ENCODE measurements at places on chromosomes 6 and 20.

DNA sequence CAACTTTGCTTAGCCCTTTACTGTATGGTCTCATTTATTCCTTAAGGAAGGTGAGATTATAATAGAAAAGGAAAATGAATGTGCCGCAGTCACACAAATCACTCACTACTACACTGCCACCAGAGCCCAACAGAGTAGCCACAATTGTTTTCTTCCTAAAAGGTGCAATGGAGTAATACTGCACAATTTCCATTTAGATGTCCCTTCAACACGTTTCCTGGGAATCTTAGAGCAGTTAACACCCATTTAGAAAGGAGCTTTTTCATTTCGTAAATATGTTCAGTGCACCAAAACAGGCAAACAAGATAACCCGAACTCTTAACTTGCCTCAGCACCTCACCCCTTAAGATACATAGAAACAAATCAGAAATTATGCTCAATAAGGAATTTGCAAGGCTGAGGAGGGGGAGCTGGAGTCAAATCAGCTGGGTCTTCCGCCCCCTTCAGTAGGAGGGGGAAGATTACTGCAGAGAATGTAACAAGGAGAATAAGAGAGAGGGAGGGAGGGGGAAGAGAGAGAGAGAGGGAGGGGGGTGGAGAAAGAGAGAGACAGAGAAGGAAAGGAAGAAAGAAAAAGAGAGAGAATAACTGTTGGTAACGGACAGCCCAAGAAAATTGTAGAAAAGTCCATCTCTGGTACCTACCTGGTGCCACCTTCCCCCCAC, 155.5 kb downstream of the BCAS1 start:
- DNase-seq, result peak; percentile 19

DNA sequence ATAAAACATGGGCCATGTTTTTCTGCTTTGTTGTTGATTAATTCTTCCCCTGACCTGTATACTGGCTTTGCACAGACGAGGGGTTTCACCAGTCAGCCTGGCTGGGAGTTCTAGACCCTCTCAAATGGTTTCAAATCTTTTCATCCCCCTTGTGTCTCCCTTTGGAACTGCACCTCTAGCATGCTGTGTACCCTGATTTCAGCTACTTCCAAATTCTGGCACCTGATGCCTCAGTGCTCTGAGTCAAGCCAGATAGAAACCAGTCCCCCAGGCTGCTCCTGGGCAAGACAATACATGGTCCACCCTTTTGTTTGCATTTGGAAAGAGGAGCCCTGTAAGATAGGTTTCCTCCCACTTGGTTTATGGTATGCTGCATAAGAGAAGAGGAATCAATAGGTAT, 290.2 kb downstream of the BTBD3 start:
- DNase-seq, result peak; percentile 6

- no peak for DNase-seq
Observed at GRCh38 chr6:130755368-130756034, 71.7 kb upstream of the SMLR1 start.

DNA sequence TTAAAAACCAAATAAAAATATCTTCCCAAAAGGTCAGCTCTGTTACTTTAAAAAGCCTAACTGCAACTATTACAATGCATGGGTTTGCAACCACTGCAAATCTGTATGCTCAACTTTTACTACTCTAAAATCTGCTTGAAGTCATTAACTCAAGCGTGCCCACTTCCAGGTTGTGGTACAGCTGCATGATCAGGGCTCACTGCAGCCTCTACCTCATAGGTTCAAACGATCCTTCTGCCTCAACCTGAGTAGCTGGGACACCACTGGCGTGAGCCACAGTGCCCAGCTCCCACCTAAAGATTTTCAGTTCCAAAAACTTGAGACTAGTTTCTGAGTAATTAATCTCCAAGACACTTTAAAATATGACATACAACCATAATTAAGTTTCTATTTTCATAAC, 8.2 kb downstream of the DIDO1 start:
- DNase-seq, result no peak

GRCh38 chr6:141580131-141580530, 552.6 kb upstream of the GJE1 start:
- DNase-seq, result no peak

- DNase-seq, result no peak
Observed at GRCh38 chr6:166236596-166236995, 68.9 kb upstream of the TBXT start.

DNA sequence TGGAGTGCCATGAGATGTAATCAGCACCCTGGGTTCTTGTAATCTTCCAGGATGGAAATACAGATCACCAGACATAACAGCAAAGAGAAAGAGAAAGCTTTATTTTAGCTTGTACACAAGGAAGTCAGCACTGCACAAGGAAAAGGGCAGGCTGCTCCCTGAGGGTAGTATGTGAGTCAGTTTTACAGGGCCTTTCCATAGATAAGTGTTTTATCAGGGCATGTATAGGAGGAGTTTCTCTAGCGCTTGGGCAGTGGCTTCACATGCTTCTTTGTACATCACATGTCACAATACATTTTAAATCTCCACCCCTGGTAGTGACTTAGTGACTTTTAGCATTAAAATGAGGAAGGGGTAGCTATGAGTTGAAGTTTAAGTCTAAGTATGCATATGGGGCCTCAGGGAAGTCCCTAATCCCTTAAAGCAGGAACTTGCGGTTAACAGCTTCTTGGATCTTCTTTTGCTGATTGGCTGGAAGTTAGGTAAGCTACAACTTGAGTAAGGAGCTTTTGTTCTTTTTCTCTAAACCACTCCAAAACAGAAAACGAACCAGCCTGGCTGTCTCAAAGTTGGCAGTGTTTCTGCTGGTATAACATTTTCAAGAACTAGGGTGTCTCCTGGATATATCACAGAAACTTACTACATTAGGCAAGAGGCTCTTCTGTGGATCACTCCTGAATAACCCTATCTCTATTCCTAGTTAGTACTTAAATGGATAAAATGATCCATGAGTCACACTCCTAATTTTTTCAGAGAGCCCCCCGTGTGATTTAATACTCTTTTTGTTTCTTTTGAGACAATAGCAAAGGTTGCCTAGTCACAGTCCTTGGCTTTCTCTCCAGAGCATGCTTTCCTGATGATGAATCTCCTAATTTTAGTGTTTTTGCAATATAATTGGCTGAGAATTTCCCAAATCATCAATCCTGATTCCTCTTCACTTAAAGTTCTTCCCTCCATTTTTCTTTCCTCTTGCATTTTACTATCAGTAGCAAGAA, 60.2 kb downstream of the MRAP2 start:
- DNase-seq, result no peak

DNA sequence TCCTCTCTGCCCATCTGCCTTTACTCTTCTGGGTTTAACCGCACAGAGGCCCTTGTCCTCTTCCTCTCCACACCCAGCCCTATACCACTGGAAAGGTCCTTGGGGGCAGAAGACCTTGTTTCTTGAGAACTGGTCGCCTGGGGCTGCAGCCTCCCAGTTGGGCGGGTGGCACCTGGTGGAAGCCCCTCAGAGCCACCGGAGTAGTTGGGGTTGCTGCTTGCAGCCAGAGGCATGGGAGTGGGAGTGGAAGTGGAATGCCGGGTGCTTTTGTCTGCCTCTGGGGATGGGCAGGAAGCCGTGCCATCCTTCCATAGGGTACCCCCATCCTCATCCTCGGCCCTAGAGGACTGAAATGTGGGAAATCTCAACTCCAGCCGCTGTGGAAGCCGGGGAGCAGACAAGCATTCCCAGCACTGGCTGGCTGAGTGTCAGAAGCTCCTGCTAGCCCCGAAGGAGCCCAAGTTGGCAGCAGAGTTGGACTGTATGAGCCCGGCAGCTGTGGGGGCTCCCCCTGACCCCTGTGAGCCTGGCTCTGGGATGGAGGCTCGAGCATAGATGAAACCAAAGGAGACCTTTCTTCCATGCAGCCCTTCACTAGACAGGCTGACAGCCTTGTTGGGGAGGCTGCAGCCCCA, 1.2 kb downstream of the VSTM2L start:
- DNase-seq, result no peak

DNA sequence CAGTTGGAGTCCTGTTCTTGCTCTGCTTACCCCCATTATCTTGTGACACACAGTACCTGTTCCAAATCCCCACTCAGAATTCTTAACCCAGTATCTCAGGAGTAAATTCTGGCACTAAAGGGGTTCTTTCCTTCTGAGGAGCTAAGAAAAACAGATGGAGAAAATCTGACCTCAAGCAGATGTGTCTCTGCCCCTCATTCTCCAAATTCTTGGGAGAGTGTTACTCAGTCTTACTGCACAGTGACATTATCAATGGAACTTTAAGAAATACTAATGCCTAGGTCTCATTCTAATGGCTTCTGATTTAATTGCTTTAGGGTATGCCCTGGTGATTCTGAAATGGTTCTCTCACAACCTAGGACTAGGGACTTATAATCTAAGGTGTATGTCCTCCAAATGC, 40.6 kb upstream of the PTPRK start:
- DNase-seq, result no peak

DNA sequence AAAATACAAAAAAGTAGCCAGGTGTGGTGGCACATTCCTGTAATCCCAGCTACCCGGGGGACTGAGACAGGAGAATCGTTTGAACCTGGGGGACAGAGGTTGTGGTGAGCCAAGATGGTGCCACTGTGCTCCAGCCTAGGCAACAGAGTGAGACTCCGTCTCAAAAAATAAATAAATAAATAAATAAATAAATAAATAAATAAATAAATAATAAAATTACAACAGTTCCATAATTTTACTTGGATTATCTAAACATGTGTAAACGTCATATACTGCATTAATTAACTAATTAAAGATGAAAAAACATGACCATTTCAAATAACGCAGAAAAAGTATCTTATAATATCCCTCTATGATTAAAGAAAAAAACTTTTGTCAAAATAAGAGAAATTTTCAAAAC, 65.8 kb downstream of the SAMD3 start:
- no peak for DNase-seq

- DNase-seq, result no peak
Observed at GRCh38 chr6:74631564-74631963, 574.3 kb downstream of the COL12A1 start.

DNA sequence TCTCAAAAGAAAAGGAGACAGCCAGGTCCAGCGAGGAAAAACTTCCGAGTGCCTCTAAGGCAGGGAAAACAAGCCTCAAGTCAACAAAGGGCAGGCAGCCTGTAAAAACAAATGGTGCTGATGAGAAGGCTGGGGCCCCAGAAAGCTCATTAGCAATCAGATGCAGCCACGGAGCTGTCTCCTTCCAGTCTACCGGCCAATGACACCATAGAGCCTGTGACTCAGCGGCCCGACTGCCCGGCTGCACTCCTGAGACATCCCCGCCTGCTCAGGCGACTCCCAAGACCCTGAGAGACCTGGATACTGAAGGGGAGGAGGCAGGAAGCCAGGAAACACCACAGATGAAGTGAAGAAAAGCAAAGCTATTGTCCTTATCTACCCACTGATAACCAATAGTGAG, 120.1 kb upstream of the HDDC2 start:
- DNase-seq, result no peak

DNA sequence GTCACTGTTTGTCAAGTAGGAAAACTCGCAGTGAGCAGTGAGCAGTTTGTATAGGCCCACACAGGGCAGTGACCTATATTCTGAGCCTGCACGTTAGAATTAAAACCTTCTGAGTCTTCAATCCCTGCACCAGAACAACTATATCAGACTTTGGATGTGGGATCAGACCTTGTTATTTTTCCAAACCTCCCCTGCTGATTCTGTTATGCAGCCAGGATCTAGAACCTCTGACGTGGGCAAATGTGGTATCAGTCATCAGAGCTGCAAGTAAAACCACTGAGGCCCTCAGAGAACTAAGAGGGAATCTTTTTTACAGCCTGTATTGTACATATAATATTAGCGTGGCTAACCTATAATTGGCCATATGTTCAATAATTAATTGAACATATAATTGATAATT, 32.0 kb upstream of the AKAP7 start:
- no peak for DNase-seq

DNA sequence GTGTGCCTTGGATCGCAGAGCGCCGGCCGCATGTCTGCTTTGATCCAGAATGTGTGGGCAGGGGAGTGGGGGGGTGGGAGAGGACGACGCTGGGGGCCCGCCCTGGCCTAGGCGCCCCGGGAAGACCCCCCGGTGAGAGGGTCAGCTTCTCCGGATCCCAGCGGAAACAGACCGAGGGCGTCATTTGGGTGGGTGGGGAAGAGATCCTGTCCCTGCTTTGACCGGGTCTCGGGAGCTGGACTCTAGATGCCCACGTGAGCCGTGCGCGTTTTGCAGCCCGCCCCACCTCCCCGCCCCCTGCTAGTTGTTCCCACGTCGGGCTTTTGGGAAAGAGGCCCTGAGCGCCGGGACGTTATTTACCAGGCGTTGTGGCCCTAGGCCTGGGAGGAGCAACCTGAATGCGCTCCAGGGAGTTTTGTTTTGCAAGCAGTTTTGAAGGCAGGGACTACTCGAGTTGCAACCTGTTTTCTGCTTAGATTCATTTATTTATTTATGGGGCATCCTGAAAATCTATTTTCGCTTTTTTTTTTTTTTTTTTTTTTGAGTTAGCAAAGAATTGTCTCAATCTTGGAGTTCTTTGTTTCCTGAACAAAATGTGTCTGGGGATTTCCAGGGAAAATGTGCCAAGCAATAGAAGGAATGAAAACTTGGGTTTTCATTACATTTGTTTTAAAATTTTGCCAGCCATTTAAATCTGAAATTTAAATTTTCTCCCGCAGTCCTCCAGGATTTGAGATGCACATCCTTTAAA, 1.6 kb downstream of the DSP start:
- DNase-seq, result no peak

DNA sequence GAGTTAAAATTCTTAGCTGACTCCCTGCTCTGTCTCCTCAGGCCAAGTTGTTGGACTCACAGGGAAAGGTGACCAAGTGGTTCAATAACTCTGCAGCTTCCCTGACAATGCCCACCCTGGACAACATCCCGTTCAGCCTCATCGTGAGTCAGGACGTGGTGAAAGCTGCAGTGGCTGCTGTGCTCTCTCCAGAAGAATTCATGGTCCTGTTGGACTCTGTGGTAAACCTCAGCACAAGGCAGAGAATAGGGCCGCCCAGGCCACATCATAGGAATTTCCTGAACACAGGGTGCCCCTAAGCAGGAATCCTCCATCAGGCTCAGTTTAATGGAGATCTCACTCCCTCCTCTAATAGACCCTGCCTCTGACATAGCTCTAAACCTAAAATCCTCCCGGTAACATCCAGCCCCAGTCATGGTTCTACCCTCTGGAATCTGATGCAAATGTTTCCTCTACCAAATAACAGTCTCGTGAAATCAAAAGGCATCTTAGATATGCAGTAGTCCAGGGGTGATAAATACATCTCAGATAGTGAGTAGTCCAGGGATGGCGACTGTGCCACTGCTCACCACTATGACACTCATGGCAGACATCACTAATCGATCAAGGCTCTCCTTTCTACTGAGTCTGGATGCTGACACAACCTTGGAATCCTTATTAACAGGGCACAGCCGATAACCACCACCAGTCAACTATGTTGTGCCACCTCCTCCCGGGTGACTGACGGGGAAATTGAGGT, 18.3 kb downstream of the BPIFB1 start:
- DNase-seq, result no peak

- no peak for DNase-seq
Observed at GRCh38 chr6:25010902-25011625, 75.3 kb upstream of the RIPOR2 start.

- DNase-seq, result no peak
Observed at GRCh38 chr6:128316258-128316929, 204.0 kb downstream of the PTPRK start.

Data from NCI-H1436 (cell line).